ENCODE measurements at places on chromosomes 12 and 14. TPM values are rescaled to one million over a fixed set of nuclear protein-coding genes. Genes with fewer than 3 reads are reported as not detected.

BCL11B gene
- 2.3 TPM for total RNA-seq

NRL gene
- 2.0 TPM for total RNA-seq

- H3K36me3 ChIP-seq = no peaks in the 10 kb centered on the region
- H3K27me3 ChIP-seq = no peaks in the 10 kb centered on the region
- no peak overlapping the region for H3K27ac ChIP-seq
- H3K4me1 ChIP-seq = no peaks in the 10 kb centered on the region
Observed at GRCh38 chr12:105337391-105337790, 6.9 kb downstream of the C12orf75 start.

- no peaks in the 10 kb centered on the region for H3K27me3 ChIP-seq
- no peak for DNase-seq
- no peaks in the 10 kb centered on the region for H3K36me3 ChIP-seq
- H3K4me3 ChIP-seq = no peak overlapping the region
Observed at GRCh38 chr14:94921882-94922585, 152.1 kb upstream of the GSC start.

DNA sequence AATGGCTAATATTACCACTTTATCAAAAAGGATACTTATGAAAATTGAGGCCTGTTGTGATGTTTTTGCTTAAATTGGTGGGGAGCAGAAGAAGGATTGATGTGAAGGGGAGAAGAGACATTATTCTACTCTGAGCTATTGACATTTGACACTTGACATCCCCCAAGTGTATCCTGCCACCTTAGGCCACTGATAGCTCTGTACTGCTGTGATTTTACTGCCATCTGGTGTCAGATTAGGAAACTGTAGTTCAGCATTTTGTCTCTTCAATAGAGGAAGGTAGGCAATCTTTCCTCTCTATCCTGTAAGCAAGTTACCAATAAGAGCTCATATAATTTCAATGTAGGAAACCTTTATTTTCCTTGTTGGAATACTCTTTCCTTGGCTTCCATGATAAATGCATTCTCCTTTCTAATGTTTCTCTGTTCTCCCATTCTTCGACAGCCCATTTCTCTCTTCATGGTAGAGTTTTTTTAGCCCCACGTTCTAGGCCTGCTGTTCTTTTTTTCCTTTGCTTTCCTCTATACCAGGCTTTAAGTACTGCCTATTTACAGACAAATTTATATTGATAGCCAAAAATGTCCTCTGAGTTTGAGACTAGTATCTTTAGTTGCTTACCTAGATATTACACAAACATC, 46.3 kb downstream of the PPHLN1 start:
- H3K36me3 ChIP-seq = peaks cover 26% of the 10 kb centered on the region
- no peaks in the 10 kb centered on the region for H3K4me1 ChIP-seq
- H3K27me3 ChIP-seq = no peaks in the 10 kb centered on the region
- no peak overlapping the region for H3K4me3 ChIP-seq
- DNase-seq = no peak
